ENCODE measurements at places on chromosomes 7 and 10.

GRCh38 chr7:87413029-87413428 lies 62.5 kb downstream of the ABCB4 start:
- no peak for DNase-seq

DNA sequence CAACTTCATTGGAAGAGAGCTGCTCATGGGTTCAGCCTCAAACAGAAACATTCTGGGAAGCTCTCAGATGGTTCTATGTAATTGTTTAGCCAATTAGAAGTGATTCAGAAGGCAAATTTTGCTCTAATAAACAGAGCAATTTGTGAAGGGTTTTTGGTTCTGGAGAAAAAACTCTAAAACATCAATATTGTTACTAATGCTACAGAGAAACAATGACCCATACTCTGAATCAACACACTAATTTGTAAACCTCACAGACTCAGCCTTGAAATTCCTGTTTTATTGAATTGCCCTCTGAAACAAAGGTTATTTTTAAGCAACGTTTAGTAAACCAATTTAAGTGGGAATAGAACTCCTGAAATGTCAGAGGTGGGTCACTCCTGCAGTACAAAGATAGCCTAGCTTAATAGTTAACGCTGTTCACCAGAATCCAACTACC lies 171.6 kb upstream of the SVIL start:
- DNase-seq, result no peak

- DNase-seq, result no peak
These were observed 1.4 kb upstream of the CLRN3 start for GRCh38 chr10:127894146-127894545.

DNA sequence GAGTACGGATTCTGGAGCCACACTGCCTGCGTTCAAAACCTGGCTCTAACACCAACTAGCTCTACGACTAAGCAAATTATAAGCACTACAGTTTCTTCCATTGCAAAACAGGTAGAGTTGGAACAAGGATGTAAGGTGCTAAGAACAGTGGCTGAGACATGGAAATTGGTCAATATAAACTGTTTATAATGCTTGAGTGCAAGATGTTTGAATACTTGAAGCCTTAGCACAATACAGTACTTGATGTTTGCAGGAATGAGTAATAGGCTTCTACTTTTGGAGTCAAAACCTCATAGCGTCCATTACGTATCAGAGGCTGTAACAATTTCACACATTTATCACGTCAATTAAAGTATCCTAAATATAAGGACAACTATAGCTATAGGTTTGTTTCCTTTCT lies 6.9 kb downstream of the NT5C2 start:
- no peak for DNase-seq

DNA sequence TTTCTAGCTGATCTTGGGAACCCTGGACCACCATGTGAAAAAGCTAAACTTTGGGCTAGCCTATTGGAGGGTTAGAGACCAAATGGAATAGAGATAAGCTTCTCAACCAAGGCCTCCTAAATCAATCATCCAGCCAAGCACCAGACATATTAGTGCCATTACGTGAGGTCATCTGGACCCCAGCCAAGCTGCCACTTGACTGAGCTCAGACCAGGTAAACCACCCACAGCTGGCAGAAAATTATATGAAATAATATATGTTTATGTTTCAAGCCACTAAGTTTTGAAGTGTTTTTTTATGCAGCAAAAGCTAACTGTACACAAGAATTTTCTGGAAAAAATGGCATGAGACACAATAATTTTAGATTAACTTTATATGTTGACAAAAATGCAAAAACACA lies 82.6 kb upstream of the PCGF5 start:
- no peak for DNase-seq

DNA sequence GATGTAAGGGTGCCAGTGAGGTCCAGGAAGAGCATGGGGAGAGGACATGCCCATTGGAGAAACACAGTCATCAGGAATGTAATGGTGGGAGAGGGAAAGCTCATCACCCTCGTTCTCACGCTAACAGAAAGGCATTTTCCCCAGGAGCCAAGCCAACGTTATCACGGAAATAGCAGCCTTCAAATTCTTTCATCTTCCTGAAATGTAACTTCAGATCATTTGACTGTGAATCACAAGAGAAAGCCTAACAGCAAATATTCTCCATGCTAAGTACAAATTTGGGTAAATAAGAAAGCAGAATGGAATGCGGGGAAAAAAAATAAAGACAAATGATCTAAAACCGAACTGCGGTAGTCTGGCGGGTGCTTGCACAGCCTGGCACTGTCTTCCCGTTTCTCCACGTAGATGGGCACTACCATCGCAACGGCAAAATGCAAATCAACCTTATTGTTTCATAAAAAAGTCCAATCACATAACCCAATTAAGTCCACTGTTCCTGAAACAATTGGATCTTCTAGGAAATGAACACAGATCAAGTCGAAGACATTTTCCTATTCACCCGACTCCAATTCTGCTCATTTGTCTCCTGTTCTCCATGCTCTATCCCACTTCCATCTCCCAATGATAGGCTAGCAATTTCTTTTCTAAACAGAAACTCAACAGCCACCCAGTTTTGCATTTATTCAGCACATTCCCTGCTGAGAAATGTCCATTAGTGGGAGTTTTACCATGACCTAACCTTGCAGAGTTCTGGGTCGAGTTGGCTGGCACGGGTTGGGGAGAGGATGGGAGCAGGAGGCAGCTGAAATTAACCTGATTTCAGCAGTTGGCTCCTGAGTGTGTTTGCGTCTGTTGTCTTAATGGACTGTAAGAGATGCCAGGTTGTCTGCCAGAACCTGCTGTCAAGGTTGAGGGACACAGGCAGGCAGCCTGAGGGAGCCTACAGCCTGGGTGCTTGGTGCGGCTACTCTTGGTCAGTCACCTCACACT lies 74.6 kb upstream of the FRMD4A start:
- DNase-seq, result no peak

DNA sequence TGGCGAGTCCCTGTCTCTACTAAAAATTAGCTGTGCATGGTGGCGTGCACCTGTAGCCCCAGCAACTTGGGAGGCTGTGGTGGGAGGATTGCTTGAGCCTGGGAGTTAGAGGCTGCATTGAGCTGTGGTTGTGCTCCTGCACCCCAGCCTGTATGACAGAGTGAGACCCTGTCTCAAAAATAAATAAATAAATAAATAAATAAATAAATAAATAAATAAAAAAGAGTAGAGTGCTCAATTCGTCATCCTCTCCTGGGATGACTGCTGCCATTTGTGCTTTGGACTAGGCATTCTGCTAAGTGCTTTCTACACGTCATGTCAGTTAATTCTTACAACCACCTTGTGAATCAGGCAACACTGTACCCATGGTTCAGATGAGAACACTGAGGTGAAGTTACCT lies 130.6 kb downstream of the DOCK1 start:
- no peak for DNase-seq

DNA sequence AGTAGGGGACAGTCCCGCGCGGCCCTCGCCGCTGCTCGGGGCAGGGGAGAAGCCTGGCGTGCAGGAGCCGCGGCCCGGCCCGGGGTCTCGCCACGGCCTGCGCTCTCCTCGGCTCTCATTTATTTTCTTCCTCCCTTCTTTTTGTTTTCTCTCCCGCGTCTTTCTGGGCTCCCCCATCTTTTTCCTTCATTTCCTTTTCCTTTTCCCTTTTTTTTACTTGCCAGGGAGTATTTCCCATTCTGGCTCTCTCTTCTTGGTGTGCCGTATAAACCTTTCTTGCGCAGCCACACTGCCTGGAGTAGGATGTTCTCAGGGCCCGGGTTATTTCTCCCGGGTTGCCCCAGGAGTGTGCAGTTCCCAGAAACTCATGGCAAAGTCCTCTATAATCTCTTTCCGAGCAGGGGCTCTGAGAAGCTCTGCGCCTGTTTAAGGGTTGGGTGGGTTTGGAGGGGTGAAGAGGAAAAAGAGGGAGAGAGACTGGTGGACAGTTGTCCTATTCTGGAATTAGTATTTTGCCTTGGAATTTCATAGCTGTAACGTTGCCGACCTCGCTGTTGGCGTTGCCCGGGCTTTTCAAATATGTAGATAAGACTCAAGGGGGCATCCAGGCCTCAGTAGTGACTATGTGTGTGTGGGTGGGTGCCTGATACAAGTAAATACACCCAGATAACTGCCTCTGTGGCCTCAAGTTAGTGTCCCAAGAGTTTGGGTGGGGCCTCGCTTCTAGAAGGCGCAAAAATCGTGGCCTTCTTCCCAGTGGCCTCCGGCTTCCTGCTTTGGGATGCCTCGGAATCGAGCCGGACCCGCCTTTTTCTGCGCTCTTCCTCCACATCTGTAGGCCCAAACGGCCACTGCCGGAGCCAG lies 4.3 kb upstream of the ZNF503 start:
- DNase-seq, result no peak

DNA sequence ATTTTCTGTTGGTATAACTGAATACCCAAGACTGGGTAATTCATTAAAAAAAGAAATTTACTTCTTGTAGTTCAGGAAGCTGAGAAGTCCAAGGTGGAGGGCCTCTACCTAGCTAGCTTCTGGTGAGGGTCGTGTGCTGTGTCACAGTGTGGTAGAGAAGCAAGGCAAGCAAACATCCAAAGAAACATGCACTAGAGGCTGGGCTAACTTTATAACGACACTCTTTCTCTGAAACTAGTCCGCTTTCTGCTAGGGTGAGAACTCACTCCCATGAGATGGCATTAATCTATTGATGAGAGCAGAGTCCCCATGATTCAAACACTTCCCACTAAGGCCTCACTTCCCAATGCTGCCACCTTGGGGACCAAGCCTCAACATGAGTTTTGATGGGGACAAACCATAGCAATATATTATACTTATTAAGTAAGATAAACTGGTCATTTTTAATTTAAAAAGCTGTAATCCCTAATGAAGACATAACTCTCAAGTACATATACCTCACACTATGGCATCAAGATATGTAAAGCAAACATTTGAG lies 50.8 kb downstream of the PHYHIPL start:
- DNase-seq, result no peak

GRCh38 chr10:126393076-126393475 lies 4.8 kb upstream of the ADAM12 start:
- DNase-seq, result no peak

DNA sequence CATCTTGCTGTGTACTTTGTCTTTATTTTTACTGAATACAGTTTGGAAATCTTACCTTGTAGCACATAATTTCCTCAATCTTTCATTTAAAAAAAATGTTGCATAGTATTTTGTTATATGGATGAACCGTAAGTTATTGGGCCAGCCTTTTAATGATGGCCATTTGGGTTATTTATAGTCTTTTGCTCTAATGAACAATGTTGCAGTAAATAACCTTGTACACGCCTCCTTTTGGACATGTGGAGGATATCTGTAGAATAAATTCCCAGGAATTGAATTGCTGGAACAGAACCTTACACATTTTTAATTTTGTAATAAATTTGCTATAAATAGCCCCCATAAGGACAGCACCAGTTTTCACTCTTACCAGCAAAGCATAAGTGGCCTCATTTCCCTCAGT lies 12.7 kb upstream of the PRF1 start:
- no peak for DNase-seq

Data from activated T-helper 1 cell treated with anti-CD3 and anti-CD28 coated beads, Interleukin-2, amount 50 U/mL, for 16 hours (primary cell).